Fibroblast of skin of right biceps (primary cell): ENCODE measurements at places on chromosomes 6 and 20.

DNA sequence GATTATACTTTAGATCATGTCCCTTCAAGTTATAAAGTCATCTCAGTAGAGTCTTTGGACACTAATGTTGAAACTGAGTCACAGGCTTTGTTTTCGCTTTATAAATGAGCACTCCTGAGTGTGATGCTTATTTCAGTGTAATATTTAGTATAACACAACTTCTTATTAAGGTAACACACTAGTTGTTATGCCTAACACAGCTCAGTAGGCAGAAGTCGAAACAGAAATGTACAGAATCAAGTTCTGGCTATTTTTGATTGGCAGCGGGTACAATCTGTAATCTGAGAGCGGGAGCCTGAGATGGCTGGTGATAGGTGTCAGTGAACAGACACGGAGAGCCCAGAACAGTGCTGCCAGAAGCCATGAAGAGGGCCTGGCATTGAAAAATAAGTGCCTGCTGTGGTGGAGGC lies 11.4 kb downstream of the HECA start:
- DNase-seq: no peak

GRCh38 chr6:4403828-4404227 lies 268.5 kb upstream of the ECI2 start:
- DNase-seq: no peak

- peak; percentile 97 for DNase-seq
Observed at GRCh38 chr6:134436281-134436815, 118.4 kb upstream of the SGK1 start.

DNA sequence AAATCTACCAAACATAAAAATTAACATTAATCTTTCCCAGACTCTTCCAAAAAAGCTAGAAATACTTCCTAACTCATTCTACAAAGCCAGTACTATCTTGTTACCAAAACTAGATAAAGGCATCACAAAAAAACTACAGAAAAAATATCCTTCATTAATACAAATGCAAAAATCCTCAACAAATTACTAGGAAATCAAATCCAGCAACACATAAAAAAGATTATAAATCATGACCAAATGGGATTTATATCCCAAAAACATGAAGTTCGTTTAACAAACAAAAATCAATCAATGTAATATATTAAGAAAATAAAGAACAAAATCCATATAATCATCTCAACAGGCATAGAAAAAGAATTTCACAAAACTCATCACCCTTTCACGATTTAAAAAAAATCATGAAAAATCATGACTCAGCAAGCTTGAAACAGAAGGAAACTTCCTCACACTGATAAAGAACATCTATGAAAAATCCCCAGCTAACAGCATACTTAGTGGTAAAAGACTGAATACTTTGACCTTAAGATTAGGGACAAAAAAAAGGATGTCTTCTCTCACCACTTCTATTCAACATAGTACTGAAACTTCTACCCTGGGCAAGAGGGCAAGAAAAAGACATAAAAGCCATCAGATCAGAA lies 43.2 kb downstream of the RANBP9 start:
- DNase-seq: peak; percentile 10

DNA sequence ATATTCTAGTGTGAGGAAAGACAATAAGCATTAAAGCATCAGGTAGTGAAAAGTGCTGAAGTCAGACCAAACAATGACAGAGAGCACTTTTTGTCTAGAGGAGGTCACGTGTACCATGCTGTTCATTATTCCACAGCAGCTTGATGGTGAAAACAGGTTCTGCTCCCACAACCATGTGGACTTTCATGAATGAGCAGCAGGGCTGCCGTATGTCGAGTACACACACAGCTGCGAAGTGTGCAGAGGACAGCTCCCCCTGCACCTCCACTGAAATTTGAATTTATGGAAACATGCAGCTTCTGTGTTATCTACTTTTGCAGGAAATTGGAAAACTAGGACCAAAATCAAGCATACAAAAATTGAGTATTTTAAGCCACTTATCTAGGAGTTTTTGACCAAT lies 85.3 kb downstream of the MAP7 start:
- no peak for DNase-seq

GRCh38 chr20:37305079-37305478 lies 15.6 kb downstream of the MANBAL start:
- no peak for DNase-seq

GRCh38 chr20:56826705-56827665 lies 197.9 kb downstream of the TFAP2C start:
- DNase-seq: peak; percentile 76

- DNase-seq: no peak
Observed at GRCh38 chr6:44892579-44892978, 435.6 kb upstream of the RUNX2 start.

GRCh38 chr6:80434691-80435350 lies 328.4 kb downstream of the BCKDHB start:
- no peak for DNase-seq

GRCh38 chr6:149769676-149770075 lies 20.1 kb downstream of the PCMT1 start:
- DNase-seq: no peak

DNA sequence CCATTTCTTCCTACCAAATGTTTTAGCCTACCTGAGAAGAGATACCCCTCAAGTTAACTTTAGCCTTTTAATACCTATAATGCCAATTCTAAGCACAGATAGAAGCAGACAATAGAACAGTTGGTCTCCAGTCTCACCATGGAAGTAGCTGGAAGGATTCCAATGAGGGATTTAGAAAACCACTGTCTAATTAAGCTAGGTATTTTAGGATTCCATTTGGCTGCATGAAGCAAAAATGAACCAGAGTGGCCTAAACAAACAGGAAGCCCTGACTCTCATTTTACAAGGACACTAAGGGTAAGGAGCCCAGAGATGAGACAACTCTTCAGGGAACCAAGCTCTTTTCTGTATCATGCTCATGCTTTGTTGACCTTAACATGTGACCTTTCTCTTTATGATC lies 199.2 kb downstream of the ALDH8A1 start:
- DNase-seq: peak; percentile 90

- DNase-seq: peak; percentile 84
Observed at GRCh38 chr6:16344756-16345155, 106.4 kb downstream of the GMPR start.

DNA sequence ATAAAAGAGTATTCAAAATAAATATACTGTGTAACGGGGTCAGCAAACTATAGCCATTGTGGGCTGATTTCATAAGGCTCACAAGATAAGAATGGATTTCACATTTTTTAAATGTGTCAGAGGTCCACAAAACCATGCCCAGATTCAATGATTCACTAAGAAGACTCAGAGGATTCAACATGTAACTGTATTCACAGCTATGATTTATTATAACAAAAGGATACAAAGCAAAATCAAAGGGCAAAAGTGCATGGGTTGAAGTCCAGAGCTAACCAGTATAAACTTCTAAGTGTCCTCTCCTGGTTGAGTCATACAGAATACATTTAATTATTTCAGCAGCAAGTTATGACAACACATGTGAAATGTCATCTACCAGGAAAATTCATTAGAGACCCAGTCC lies 49.2 kb downstream of the TBC1D32 start:
- DNase-seq: peak; percentile 68

DNA sequence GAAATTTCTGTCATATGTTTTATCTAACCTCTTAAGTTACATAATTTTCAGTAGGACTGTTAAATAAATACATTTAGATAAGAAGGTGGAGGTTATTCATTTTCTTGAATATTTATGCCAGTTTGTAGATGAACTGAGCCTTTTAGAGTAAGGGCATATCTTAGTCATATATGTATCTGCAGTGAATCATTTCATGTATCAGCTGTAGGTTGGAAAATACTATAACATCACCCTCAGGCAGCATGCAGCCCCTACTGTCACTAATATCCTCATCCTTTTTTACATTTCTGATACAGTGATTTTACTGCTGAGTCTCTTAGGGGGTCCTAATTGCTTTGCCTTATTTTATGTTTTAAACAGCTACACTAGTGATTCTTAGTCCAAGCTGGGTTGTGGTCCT lies 19.5 kb upstream of the SUMO4 start:
- no peak for DNase-seq

GRCh38 chr6:169167581-169168301 lies 85.9 kb downstream of the THBS2 start:
- peak; percentile 81 for DNase-seq

DNA sequence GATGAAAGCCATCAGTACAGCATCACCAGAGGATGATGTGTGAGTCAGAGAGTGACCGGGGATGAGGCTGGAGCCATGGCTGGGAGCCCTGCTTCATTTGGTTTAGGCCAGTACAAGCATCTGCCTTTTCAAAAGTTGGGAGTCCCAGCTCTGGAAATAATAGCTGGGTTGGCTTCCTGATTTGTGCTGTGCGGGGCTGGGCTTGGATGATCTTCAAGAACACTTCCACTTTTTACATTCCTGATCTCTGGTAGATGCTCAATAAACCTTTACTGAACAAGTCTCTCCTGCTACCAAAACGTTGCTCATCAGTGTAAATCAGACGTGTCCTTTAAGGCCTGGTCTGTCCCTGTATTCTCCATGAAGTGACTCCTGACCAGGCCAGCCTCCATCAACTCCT lies 44.1 kb upstream of the ADGRF4 start:
- DNase-seq: no peak

GRCh38 chr6:37650071-37650481 lies 47.6 kb downstream of the MDGA1 start:
- no peak for DNase-seq

DNA sequence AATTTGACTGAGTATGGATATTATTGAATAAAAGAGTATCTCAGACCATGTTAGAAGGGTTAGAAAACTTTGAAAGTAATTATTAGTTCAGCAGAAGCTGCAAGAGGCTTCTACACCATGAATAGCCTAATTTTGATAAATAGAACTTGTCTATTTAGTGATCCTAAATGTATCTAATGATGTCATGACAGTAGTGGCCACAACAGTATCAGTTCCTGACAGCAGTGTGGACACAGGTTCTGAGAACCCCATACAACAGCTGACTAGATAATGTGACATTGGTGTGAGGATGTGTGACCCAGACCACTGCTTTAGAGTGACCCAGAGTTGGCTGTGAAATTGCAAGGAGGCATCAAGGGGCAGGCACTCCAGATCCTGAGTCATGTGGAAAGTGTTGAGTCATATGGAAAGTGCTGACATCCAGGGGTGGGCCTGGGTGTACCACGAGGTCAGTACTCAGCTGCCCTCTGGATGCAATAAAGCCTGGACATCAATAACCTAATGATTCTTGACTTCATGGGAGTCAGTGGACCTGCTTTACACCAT lies 754.7 kb downstream of the DHX35 start:
- peak; percentile 36 for DNase-seq

- no peak for DNase-seq
Observed at GRCh38 chr20:33740189-33740588, 8.4 kb downstream of the ZNF341 start.

DNA sequence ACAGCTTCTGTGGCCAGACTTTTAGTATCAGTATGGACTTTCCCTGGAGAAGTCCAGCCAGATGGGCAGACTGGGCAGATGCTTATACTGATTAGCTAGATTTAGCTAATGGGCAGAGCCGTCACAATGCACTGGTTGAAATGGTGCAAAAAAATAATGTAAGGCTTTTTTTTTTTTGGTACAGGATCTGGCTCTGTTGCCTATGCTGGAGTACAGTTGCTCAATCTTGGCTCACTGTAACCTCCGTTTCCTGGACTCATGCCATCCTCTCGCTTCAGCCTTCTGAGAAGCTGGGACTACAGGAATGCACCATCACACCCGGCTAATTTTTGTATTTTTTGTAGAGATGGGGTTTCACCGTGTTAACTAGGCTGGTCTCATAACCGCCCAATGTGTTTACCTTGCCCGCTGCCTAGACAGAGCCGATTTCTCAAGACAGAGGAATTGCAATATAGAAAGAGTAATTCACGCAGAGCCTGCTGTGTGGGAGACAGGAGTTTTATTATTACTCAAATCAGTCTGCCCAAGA lies 16.4 kb upstream of the KIFC1 start:
- peak; percentile 84 for DNase-seq

DNA sequence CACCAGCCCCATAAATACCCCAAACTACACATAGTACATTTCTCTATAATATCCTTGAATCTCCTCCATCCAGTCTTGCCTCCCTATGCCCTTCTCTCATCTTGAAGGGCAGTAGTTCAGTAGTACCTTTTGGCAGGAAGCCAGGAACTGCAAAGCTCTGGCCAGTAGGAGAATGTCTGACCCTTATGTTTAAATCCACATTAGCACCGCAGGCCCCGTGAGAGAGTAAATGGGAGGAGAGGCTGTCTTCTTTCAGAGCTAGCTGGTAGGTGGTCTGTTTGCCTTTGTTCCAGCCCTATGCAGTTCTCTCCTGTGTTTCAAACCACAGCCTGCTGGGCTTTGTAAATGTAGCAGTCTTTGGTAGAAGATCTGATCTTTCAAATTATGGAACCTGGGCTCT lies 690.7 kb downstream of the DOK5 start:
- DNase-seq: no peak

GRCh38 chr6:134168590-134169208 lies 116.3 kb upstream of the SLC2A12 start:
- peak; percentile 45 for DNase-seq

GRCh38 chr20:12112665-12113064 lies 195.0 kb downstream of the BTBD3 start:
- no peak for DNase-seq

DNA sequence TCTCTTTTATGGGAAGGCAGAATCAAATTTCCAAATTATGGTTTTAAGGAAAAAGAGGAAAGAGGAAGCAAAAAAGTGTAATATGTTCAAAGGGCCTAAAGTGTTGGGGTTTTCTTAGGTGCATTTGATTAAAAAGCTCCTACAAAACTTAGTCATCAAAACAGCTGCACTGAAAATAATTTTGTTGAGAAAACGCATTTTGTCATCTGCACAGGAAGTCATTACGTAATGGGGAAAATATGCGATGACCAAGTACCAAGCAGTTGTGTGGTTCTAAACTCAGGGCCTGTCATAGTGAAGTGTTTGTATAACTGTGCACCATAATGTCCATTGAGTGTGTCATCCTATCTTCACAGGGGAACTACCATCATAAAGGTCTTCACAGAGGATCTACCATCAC lies 15.6 kb downstream of the HAO1 start:
- peak; percentile 91 for DNase-seq

DNA sequence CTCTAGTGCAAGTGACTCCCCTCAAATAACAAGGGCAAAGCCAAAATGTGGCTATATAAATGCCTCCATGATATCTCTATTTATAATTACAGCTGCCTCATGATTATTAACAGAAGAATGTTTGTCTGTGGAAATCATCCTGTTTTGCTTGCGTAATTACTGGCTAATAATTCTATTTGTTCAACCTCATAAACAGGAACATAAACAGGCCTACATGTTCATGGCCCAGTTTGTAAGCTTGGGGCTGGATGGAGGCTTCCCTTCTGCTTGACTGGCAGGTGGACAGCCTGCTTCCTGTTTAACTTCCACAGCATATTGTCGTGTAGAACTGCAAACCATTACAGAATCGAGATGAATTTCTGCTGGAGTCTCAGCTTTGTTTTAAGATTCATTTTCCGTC lies 766.0 kb upstream of the MAP3K7 start:
- DNase-seq: no peak

GRCh38 chr6:136468711-136469110 lies 81.5 kb downstream of the MAP7 start:
- DNase-seq: no peak

DNA sequence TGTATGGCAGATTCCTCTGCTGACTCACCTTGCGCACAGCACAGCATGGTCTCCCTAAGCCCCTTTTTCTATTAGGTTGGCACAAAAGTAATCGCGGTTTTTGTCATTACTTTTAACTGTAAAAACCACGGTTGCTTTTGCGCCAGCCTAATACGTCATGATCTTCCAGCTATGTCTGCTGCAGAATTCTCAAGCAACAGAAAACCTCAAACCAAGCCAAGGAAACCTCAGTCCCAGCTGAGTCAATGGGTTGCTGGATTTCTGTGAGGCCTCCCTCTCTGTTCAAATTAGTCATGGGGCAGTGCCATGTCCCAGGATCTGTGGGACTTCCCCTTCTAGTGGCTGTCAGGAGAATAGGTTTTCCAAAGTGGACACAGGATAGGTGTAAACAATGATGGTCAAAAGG lies 15.7 kb upstream of the ENPP1 start:
- peak; percentile 68 for DNase-seq
